ENCODE measurements at places on chromosomes 1 and 21.

- DNase-seq = no peak
Measured at GRCh38 chr1:236751935-236752334, 43.2 kb upstream of the MTR start.

DNA sequence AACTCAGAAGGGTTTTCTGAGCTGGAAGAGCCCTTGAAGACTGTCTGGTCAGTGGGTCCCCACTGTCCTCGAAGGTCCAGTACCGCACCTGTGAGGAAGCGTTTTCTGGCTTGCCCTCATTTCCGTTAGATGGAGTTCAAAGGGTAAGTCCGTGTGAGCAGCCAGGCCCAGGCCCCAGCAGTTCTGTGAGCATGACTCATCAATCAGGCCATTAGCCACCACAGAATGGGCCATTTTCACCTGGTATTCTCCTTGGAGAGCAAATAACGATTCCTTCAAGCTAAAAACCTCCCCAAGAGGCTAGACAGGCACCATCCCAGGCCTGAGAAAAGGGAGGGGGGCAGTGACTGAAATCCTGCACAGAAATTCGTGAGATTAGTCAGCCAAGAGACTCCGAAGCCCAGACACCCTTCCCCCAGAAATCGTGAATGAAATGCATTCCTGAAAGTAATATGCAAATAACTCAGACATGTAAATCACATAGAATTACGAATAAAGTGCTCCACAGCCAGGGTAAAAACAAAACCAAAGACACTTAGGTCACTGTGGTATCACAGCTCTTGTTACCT is 66.0 kb downstream of the BCAR3 start:
- peak; percentile 87 for DNase-seq

- no peak for DNase-seq
Measured at GRCh38 chr1:25089772-25090171, 142.5 kb downstream of the SYF2 start.

DNA sequence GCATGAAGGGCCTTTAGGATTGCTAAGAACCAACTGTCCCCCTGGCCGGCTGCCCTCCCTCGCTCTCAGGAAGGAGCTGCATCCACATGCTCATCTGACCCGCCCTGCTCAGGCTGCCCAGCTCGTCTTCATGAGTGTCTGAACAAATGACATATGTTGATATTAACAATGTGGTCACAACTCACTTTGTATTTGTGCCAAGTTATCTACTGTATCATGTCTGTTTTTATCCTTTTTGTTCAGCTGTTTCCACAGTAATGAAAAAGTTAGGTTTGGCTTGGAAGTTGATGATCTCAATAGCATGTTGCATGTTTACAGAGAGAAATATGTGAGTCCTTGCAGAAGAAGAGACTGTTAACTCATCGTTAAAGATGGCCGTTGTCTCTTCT is 75.1 kb downstream of the PHTF1 start:
- DNase-seq = no peak

DNA sequence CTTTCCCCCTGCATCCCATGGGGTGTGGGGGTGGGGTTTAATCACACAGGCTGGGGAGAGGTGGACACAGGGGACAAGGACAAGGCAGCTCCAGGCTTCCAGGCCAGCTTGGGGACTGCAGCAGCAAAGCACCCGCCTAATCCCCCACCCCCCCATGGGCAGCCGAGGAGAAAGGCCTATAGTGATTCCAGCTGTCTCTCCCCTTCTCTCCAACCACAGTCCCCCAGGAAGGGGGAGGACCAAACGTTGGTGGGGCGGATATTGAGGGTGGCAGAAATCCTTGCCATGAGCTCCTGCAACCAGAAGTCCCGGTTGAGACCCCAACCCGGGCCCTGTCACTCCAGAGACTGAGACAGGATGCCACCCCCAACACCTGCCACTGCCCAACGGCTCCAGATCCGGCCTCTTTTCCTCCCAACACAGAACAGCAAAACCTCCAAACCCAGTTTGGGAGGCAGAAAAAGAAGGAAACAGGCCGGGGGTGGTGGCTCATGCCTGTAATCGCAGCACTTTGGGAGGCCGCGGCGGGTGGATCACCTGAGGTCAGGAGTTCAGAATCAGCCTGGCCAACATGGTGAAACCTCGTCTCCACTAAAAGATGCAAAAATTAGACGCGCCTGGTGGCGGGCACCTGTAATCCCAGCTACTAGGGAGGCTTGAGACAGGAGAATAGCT is 1.7 kb downstream of the EPHA2 start:
- DNase-seq = no peak
